ENCODE measurements at places on chromosomes 7 and 10.

- no peak for DNase-seq
Observed at GRCh38 chr7:8938044-8938805, 504.8 kb downstream of the NXPH1 start.

DNA sequence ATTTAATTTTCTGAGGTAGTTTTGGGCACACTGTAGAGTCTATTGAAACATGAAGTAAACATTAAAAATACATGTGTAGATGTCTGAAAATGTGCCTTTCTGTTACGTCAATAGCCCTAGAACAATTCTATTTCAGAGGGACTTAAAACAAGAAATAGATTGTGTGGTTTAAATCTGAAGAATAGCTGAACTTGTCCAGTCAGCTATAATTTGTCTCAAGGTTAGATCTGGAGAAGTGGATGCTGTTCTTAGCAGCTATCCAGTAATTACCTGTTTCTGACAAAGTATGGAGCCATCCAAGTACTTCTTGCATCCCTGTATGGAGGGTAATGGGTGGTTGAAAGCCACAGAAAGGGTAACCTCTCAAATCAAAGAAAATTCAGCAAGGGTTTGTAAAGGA is 92.8 kb downstream of the SEPTIN7 start:
- DNase-seq = no peak

DNA sequence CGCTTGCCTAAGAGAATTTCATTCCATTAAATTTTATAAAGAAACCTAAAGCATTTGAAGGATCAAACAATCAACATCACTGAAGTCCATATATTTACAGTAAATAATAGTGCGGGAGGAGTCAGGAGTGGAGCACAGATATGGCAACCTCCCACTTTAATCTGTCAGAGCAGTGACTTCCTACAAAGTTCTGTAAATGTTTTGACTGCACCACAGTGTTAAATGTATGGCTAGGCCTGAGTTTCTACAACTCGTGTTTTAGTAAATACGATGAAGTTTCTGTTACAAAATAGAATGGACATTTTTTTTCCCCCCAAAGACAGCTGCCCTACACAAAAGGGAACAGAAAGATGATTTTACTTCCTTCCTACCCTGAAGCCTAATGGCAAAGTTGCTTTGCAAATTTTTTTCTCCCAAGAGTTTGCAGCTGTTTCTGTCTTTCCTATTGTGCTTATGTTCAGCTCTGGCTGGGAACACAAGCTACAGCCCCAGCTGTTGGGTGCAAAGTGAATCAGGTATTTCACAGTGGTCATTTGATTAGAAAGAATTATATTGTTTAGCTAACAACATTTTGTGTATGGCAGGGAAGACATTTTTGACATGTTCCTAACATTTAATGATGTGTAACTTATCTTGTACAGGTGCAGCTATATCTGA is 62.1 kb downstream of the MET start:
- DNase-seq = no peak

DNA sequence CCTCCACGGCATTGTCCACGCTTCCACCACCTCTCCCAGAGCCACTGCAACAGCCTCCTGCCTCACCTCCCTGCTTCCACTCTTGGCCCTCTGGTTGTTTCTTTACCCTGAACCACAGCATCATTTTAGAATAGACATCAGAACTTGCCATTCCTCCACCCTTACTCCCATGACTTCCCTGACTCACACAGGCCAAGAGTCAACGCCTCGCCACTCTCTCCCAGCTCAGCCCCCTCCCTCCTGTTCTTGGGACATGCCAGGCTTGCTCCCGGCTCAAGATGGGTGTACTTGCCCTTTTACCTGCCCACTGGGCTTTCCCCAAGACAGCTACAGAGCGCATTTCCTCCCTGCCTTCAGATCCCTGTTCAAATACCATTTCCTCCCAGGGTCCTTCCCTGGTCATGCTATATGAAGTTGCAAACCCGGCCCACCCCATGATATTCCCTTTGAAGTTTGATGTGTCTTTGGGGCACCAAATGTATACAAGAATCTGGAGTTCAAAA is 429.1 kb downstream of the RPS24 start:
- DNase-seq = no peak

- no peak for DNase-seq
Observed at GRCh38 chr7:129804111-129804889, 148.5 kb downstream of the UBE2H start.

- DNase-seq = no peak
Observed at GRCh38 chr10:62058476-62058875, 157.0 kb downstream of the ARID5B start.

Measured in left lobe of liver (tissue), 2 donors.